ENCODE measurements at places on chromosomes 1 and 21.

DNA sequence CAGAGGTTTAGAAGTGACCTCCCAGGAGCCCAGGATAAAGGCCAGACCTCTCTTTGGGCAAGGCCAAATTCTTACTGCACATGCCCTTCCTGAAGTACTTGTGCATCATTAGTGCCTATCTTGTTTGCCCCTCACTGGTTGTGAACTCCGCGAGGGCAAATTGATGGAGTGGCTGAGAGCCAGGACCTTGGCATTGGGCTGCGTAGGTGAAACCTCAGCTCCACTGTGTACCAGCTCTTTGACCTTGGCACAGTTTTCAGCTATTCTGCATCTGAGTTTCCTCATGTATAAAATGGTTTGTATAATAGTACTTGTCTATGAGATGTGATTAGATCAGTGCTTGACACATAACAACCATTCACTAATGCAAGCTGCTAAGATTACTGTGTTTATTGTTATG, 11.5 kb downstream of the OTUD3 start:
- no peak for DNase-seq

DNA sequence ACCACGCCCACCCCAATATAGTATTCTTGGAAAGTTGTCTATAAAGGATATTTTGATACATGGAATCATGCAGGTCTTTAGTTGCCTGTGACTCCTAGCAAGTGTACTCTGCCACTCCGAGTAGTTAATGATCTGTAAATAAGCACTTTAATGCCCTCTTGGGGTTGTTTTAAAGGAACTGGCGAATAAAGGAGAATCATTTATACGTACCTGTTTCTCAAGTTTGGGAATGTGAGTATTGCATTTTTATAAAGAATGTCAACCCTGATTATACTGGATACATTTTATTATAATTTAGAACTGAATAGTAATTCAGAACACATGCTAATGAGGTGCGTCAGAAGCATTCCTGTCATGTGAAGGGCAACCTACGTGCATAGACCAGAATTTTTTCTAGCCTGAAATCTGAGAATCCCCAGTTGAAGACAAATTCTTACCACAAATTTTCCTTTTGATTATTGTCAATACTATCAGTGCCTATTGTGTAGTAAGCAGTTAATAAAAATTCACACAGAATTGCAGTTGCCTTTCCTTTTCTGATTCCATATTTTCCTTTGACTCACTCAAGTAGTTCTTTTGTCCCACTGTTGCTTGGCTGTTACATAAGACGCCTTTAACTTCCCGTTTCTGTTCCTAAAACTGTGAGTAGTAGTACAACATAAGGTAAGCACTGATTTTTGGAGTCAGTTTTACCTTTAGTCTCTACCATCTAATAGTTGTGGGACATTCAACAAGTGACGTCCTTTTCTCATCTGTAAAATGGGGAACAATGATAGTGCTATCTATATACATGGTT, 5.1 kb downstream of the AHCYL1 start:
- DNase-seq = no peak

DNA sequence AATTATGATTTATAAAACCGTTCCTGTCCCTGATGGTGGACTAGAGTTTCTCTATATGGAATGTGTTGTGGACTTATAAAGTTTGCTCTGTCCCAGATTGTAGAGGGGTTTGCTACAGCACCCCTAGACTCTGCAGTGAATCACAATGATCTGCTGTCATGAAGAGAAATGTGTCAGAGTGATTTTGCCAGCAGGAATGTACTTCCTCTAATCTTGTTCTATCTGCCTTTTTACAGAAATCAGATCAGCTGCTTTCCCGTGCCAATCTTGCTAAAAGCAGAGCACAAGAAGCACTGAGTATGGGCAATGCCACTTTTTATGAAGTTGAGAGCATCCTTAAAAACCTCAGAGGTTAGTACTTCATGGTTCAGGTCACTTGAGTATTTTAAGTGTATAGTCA, 52.0 kb downstream of the LAMC2 start:
- DNase-seq = no peak

GRCh38 chr21:43324596-43324995, 102.3 kb downstream of the SIK1 start:
- DNase-seq = no peak

GRCh38 chr1:17539118-17539476, 401 bp upstream of the ARHGEF10L start:
- no peak for DNase-seq

GRCh38 chr1:234554218-234554697, 55.7 kb downstream of the IRF2BP2 start:
- DNase-seq = no peak

GRCh38 chr1:44799770-44800584, at the start of gene PLK3:
Gene PLK3 (plus strand): TSS chr1:44800377. CDS start chr1:44800464, 87 bp downstream.
- peak; percentile 76 for DNase-seq

All from SK-N-MC (cell line).